ENCODE measurements at places on chromosomes 4 and X.

GRCh38 chr4:25080571-25080970 lies 49.8 kb upstream of the LGI2 start:
- DNase-seq: no peak

GRCh38 chr4:111628437-111628836 lies 516.8 kb upstream of the FAM241A start:
- DNase-seq: no peak

GRCh38 chr4:88033309-88033708 lies 25.9 kb downstream of the PKD2 start:
- peak; percentile 25 for DNase-seq

DNA sequence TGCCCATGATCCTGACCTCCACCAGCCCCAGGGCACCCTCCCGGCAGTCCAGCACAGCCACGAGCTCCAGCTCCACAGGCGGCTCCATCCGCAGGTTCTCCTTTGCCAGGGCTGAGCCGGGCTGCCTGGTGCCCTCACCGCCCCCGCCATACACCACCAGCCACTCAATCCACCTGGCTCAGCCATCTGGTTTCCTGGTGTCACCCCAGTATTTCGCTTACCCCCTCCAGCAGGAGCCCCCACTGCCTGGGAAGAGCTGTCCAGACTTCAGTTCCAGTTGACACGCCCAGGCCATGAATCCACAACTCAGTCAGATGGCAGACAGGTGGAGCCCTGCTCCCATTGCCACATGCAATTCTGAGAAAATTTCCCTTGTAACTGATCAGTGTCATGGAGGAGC lies 3.9 kb downstream of the SHISA3 start:
- DNase-seq: no peak

DNA sequence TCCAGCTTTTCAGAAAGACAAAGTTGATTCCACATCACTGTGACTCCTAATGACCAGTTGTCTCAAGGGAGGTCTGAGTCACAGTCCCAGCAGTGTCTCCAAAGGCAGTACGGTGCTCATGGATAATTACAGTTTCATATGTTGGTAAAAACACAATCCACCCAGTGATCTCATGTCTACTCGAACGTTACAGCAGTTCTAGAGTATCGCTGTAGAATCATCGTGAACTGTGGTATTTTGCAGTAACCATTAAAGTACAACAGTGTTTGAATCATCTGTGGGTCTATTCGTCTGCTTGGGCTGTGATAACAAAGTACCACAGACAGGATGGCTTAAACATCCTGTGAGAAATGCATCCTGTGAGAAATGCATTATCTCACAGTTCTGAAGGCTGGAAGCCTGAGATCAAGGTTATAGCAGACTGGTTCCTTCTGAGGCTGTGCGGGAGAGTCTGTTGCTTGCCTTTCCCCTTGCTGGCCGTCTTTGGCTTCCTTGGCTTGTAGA lies 121.1 kb upstream of the SORBS2 start:
- DNase-seq: no peak

DNA sequence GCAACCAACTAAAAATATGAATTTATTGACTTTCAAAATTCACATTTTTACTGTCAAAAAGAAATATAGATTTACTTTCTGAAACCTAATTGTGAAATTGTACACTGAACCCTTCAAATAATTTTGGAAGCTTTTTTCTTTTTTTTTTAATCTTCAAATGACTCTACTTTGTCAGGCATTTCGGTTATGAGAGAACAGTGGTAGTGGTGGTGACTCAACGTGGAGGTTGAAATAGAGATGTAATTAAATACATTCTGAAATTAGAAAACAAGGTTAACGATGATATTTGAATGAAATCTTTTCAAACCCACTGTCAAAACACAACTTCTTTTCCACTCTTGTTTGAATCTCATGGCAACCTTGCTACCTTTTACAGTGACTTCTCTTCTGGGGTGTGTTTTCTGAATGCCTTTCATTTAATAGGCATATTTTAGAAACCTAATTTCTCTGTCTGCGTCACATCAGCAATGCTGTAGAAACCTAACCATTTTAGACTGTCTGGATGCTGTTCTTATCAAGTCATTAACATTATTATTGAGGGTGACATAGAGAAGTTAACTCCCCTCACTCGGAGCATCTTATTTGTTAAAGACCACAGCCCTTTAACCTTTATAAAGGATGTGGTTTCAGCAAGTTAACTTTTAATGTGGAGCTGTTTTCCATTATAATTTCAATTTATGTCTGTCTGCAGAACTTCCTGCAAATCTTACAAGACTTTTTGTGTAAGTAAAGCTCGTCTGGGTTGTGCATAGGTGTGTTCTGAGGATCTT lies 136.8 kb downstream of the PCDH7 start:
- no peak for DNase-seq

DNA sequence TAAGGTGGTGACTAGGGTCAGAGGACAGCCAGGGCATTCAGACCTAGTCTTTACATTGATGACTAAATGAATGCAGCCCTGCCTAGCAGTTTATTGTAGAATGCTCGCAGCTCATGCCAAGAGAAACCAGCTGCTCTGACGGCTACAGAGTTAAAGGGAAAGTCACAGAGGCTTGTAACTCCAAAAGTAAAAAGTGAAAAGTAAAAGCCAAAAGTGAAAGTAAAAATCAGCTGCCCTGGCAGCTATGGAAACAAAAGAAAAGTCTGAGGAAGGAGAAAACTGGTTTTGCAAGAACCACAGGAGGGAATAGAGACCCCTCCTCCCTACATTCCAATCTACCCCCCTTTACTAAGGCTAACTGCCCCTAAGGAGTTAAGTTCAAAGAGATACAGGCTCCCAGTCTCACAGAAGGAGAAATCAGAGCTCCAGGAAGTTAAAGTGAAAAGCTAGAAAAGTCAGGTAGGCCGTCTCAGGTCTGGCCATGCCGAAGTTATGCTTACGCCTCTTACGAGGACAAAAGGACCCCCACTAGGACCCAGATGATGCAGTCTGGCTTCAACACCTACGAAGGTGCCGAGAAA lies 6.0 kb downstream of the GAGE10 start:
- no peak for DNase-seq

GRCh38 chrX:45735571-45735970 lies 534.9 kb upstream of the DIPK2B start:
- DNase-seq: no peak

- DNase-seq: no peak
These were observed 121.4 kb downstream of the NHS start for GRCh38 chrX:17496407-17496806.

- no peak for DNase-seq
These were observed 12.0 kb downstream of the ATP5ME start for GRCh38 chr4:661881-662761.

- no peak for DNase-seq
These were observed 34.5 kb upstream of the MAP3K15 start for GRCh38 chrX:19549838-19550237.

DNA sequence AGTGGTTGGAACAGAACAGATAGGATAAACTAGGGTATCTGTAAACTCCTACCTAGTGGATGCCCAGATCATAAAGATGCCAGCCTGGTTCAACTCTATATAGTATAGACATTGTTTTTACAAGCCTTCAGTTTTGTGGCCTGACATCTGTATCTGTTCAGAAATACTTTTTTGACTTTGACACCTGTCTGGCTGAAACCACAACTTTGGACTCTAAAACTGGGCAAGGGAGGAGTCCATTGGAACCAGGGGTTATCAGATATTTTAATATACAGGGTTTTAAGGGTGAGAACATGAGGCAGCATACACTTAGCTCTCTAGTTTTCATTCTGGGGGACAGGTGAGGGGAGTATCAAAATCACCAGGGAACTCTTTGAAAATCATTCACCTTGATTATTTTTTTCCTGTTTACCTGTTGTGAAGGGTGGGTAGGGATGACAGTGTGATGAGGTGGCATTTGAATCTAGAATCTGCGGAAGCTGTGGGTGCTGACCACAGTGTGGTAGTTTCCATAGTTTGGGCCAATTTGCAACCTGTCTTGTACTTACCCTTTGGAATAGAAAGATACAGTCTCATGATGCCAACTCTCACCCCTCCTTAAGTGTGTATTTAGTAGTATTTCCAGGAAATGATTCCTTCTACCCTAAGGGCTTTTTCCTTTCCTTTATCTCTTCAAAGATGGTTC lies 20.6 kb downstream of the GAB1 start:
- DNase-seq: no peak

DNA sequence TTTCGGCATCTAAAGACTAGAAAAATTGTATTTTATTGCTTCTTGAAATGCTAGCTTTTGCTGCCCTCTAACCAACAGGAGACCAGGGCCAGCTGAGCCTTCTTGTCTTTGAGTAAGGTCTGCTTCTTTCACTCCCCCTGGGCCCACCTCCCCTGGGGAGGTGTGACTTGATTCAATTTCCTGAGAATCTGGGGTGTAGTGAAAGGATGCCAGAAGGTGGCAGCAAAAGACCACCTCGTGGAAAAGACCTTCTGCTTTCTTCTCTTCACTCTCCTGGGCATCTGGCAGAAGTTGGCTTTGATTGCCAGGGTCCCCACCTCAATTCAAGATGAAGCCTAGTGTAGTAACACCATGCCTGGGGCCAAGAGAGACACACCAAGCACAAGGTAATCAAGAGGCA lies 96.5 kb upstream of the MAOA start:
- no peak for DNase-seq

GRCh38 chr4:40058854-40059253 lies 2.2 kb downstream of the N4BP2 start:
- DNase-seq: no peak

DNA sequence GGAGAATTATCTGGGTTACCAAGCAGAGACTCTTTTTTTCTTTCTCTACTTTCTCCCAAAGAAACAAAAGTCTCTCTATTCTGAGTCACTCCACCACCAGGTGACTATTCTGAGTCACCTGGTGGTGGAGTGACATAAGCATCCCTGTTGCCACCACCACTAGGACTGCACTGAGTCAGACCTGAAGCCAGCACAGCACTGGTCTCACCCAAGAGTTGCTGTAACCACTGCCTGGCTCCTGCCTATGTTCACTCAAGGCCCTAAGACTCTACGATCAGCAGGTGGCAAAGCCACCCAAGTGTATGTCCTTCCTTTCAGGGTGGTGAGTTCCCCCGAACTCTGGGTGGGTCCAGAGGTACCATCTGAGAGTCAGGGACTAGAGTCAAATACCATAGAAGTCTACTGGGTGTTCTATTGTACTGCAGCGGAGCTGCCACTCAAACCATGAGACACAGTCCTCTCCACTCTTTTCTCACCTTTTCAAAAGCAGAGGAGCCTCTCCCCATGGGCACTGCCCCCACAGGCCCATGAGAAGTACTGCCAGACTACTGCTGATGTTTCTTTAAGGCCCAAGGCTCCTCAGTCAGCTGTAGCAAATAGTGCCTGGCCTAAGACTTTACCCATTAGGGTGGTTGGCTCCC lies 209.6 kb upstream of the IRS4 start:
- DNase-seq: no peak

GRCh38 chr4:38674258-38675144 lies 10.5 kb downstream of the KLF3 start:
- no peak for DNase-seq

GRCh38 chrX:3815896-3816664 lies 102.6 kb upstream of the PRKX start:
- no peak for DNase-seq

DNA sequence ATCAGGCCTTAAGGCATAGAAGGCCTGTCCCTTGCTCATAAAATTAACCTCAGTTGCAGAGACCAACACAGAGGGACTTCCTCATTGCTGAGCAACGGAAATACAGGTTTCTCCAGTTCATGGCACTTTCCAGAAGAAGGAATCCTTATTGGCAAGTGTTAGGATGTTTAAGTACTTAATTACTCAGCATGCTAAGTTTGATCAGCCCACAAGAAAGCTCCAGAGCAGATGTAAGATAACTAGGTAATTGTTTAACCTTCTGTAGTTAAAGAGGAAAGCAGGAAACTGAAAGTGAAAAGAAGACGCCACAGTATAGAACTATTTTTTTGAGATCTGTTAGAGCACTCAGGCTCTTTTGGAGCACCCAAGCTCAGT lies 33.5 kb downstream of the SMS start:
- no peak for DNase-seq

- DNase-seq: no peak
These were observed 47.5 kb downstream of the CCNI start for GRCh38 chr4:77028246-77028645.

- no peak for DNase-seq
These were observed 84.3 kb downstream of the TRAM1L1 start for GRCh38 chr4:117001077-117001476.

DNA sequence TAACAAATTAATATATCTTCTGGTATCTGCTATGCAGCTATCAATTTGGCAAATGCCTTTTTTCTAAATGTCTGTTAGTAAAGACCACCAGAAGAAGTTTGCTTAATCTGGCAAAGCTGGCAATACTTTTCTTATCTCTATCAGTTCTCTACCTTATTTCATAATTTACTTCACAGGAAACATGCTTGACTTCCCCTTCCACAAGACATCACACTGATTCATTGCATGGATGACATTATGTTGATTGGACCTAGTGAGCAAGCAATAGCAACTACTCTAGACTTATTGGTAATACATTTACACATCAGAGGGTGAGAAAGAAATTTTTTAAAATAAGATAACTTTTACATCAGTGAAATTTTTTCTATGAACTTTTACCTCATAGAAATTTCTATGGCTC lies 66.0 kb upstream of the RLIM start:
- DNase-seq: no peak

DNA sequence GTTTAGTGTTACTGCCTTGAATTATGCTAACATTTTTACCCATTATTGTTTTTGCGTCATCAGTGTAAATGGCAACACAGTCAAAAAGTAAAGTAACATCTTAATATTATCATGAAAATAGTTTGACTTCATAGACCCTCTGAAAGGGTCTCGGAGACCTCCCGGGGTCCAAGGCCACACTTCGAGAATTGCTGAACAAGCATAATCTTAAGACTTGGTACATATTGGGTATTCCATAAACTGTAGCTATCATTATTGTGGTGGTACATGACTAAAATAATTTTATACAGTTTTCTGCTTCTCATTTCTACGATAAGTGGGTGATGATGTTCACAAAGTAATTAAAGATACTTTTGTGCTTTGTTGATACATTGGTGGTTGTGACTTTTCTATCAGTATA lies 32.6 kb downstream of the FABP2 start:
- no peak for DNase-seq

DNA sequence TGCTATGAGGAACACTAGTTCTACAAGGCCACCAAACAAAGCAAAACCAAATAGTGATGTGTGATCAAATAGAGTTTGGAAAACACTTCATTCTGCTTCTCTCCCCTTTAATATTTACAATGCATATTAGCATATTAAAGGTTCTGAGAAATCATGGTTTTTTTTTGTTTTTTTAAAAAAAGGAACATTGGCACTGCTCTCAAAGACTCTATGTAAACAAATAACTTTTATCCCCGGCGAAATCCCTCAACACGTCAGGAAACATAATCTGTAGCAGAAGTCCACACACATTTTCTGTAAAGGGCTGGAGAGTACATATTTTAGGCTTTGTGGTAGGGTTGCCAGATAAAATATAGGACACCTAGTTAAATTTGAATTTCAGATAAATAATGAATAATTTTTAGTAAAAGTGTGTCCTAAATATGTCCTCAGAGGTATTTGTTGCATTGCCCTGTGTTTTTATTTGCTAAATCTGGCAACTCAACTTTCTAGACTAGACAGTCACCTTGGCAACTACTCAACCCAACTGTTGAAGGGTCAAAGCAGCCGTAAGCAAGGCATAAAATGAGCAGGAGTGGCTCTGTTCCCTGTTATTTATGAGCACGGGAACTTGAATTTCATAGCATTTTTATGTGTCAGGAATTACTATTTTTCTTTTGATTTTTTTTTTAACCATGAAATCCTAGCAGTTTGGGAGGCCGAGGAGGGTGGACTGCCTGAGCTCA lies 8.6 kb downstream of the SPATA4 start:
- DNase-seq: no peak

GRCh38 chrX:19344661-19345060 lies 934 bp downstream of the PDHA1 start:
- DNase-seq: no peak

All from D721Med (cell line).